ENCODE measurements at places on chromosomes 7 and 10.
A peak's percentile ranks its signal among the peaks of the same experiment; 100 is the strongest.

GRCh38 chr7:47354071-47354470, 227.8 kb downstream of the TNS3 start:
- H3K4me3 ChIP-seq: no peak overlapping the region
- H3K36me3 ChIP-seq: peaks cover 2% of the 10 kb centered on the region
- no peaks in the 10 kb centered on the region for H3K27me3 ChIP-seq
- no peak for ATAC-seq
- H3K4me1 ChIP-seq: no peaks in the 10 kb centered on the region
- no peak overlapping the region for H3K27ac ChIP-seq

DNA sequence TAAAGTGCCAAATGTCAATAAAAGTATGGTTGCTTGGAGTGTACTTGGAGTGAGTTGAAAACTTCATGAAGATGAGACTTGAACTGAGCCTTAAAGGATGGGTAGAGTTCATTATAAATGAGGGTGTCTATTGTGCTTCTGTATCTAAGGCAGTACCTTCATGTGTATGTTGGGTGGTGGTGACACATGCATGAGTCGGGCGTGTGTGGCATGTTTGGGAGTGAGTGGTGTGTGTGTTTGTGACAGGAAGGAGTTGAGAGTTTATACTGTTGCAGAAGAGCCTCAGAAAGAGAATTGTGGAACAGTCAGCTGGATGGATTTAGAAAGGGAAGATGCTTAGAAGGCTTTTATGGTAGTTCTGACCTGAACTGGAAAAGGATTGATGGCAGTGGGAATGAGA, 6.0 kb upstream of the ZRANB1 start:
- peaks cover 52% of the 10 kb centered on the region for H3K4me1 ChIP-seq
- H3K27me3 ChIP-seq: no peaks in the 10 kb centered on the region
- no peak overlapping the region for H3K4me3 ChIP-seq
- peaks cover 13% of the 10 kb centered on the region for H3K36me3 ChIP-seq

GRCh38 chr10:67622511-67622910, 73.5 kb downstream of the CTNNA3 start:
- H3K4me3 ChIP-seq: no peak overlapping the region
- no peaks in the 10 kb centered on the region for H3K4me1 ChIP-seq
- H3K36me3 ChIP-seq: no peaks in the 10 kb centered on the region

DNA sequence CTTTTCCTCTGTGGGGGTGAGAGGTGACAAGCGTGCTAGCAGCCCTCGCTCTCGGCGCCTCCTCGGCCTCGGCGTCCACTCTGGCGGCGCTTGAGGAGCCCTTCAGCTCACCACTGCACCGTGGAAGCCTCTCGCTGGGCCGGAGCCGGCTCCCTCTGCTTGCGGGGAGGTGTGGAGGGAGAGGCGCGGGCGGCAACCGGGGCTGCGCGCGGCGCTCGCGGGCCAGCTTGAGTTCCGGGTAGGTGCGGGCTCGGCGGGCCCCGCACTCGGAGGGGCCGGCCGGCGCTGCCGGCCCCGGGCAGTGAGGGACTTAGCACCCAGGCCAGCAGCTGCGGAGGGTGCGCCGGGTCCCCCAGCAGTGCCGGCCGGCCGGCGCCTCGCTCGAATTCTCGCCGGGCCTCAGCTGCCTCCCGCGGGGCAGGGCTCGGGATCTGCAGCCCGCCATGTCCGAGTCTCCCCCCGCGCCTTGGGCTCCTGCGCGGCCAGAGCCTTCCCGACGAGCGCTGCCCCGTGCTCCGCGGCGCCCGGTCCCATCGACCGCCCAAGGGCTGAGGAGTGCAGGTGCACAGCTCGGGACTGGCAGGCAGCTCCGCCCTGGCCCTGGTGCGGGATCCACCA, 352.8 kb upstream of the PODXL start:
- no peaks in the 10 kb centered on the region for H3K4me1 ChIP-seq
- no peaks in the 10 kb centered on the region for H3K36me3 ChIP-seq
- H3K4me3 ChIP-seq: no peak overlapping the region

DNA sequence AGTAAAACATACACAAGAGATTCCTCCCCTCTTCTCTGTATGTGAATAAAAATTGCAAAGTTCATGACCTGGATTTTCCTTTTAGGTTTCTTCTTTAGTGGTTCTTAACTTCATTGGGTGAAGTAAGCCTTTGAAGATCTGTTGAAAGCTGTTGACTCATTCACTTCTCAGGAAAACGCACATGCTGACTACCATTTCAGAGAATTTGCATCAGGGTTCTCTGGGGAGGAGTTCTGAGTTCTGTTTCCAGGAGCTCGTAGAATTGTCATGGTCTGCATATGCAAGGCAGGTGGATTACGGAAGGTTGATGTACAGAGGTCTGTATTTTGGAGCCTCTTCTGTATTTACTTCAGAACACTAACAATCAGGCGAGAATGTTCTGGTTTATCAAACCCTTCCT, 962 bp upstream of the SLC26A4 start:
- peak overlapping the region; percentile 18 for H3K27ac ChIP-seq
- no peaks in the 10 kb centered on the region for H3K27me3 ChIP-seq
- no peaks in the 10 kb centered on the region for H3K36me3 ChIP-seq
